ENCODE measurements at places on chromosomes 3 and 15.

GRCh38 chr3:10320320-10320677 lies 613 bp downstream of the SEC13 start:
- DNase-seq, result no peak

DNA sequence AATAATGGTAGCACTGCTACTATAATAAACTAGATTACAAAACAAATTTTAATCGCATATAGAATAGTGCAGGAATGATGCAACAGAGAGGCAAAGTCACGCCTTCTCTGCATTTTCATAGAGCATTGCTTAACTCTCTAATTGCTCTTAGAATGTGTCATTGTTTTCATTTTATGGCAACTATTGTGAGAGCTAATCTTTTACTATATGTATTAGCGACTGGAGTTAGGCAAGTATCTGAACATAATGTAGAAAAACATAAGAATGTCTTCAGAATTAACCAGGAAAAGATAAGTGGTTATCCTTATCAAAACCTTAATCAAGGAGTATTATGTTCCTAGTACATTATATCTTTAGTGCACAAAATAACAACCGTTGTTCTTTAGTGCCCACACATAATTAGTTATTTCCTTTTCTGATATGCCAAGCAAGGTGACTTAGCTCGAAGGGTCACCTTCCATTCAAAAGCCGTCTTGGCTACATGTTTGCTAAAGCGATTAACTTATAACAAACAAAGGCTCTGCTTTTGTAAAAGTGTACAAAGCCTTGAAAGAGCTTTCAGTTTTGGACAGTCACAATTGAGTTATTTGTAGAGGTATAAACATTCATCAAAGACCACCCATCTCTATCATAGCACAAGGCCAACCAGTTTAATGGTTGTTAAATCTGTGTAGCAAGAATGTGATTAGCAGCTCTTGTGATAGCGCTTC lies 1328.9 kb downstream of the ROBO2 start:
- no peak for DNase-seq

DNA sequence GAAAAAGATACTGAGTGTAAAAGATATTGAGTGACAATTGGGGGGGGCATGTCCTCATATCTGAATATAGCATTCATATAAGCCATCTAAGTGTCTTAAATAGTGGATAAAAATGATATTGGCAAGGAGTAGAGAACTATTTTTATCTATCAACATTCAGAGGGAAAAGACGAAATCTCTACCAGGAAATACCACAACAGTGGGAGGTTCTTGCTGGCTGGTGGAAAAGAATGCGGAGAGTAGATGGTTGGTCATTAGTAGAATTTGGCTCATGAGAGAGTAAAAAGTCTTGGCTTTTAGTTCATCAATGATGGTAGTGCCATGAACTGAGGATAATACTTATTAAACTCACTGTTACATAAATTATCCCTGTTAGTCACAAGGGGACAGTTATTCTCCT lies 4.8 kb upstream of the TCF12 start:
- no peak for DNase-seq

- no peak for DNase-seq
Observed at GRCh38 chr15:68199340-68199739, 5.8 kb downstream of the CALML4 start.

Data from stimulated activated CD4-positive, alpha-beta T cell treated with anti-CD3 and anti-CD28 coated beads, TNF-alpha, amount 100 ng/mL, for 48 hours (primary cell).